T-helper 1 cell (primary cell): ENCODE measurements at places on chromosomes 11 and 22.

- DNase-seq, result no peak
These were observed 22.2 kb downstream of the P2RY2 start for GRCh38 chr11:73240190-73240781.

- no peak for DNase-seq
These were observed 14.4 kb upstream of the CDC42EP1 start for GRCh38 chr22:37545703-37546436.

DNA sequence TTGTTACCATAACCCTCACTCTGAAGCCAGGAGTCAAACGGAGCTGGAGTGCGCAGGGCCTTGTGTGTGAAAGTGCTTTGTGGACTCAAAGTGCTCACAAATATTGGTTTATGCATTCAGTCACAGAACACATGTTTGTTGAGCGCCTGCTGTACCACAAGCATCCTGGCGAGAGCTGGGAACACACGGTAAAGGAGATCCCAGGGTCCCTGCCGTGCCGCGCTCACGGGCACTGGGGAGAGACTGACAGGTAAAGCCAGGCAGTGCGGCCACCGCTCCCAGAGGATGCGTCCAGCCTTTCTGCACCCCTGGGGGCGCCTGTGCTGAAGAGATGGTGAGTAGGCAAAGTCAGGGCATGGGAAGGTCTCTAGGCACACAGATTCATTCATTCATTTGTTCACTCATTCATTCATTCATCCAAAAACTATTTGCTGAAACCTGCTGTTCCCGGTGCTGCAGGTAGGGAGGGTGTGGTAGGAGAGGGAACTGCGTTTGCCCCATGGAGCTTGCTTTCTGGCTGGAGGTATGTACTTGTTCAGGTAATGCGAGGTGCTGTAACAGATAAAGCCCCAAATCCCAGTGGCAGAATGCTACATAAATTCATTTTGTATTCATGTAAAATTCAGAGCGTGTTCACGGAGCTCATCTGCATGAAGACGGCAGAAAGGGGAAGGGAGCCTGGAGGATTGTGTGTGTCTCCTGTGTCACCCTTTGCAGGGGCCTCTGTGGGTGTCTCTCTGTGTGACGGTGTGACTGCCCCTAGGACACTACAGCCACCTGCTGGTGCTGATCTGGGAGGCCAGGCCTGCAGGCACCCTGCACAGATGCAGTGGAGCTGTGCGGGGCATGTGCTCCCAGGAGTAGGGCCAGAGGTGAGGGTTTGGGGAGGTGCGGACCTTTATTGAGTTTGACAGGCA lies 167.0 kb upstream of the B3GAT1 start:
- DNase-seq, result no peak

DNA sequence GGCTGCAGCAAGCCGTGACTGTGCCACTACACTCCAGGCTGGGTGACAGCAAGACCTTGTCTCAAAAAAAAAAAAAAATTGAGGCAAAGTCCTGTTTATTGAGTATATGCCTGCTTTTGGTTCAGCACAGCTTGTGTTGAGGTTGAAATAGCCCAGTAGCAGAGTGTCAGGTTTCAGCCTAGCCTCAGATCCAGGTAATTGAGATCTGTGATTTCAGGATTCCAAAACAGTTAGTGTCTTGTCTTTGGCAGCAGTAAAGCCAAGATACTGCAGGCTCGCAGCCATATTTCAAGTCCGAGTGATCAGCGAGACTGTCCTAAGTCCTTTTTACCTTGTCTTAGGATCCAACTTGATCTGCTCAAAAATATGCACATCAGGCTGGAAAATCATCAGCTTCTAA lies 27.0 kb downstream of the CUL5 start:
- DNase-seq, result no peak

DNA sequence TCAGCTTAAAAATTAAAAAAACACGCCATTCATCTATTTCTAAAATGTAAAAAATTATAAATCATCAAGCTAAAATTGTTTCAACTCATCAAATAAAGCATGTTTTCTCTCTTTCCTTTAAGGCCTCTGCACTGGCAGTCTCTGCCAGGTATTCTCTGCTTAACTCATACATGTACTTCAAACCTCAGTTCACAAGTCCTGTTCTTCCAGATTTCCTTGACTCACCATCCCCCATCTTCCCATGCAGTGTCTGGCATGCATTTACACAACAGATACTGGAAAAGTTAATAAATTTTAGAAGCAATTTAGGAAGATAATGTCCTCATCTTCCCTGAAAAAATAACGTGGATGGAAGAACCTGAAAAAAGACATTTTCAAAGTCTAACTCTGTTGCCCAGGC lies 32.5 kb downstream of the CSTF3 start:
- no peak for DNase-seq

DNA sequence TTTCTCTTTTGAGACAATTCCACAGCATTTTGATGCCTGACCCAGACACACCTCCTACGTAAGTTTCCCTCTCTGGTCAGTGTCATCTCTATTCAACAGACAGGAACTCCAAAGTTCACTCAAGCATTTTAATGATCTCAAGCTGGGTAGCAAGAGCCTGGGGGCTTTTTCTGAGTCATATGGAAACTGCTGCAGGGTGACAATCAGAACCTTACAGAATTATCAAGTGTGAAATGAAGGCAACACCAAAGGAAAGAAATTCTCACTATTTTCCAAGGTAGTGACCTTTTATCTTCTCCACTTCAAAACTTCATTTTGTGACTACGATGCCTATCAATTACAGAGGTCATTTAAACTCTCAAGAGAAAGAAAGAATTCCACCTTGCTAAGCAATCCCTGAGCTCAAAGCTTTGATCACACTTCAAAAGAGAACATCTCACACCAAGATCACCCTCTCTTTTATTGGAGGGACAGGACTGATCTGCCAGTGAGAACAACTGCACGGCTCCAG lies 229.0 kb upstream of the ZC3H12C start:
- DNase-seq, result peak; percentile 13

DNA sequence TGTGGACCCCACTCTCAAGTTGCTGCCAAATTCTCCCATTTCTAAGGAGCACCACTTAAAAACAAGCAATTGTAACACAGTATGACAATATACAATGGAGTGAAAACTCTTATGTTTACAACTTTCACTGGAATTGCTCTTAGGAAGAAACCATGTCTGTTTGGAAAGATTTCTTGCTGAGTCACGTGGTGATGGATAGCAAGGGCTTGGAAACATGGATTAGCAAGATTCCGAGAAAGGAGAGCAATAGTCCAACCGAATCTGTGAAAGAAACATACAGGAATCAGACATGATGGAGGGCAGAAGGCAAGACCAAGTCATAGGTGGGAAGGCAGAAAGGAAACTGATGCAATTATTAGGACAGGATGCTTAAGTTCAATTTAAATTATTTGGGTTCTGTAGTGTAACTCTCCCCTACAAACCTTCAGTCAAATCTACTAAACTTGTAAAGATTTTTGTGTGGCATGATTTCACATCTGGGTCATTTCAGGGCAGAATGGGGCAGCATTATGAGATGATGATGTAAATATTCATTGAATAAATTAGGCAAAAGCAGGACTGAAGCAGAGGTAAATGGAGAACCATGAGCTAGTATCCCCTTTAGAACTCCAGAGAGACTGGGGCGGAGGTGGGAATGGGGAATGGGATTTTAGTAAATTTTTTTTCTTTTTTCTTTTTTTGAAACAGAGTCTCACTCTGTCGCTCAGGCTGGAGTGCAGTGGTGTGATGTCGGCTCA lies 27.8 kb upstream of the THY1 start:
- no peak for DNase-seq

GRCh38 chr11:117997823-117998579 lies 11.8 kb downstream of the IL10RA start:
- no peak for DNase-seq

GRCh38 chr11:41018224-41018623 lies 441.2 kb downstream of the LRRC4C start:
- DNase-seq, result no peak

GRCh38 chr11:10526974-10527918 lies 13.7 kb downstream of the RNF141 start:
- DNase-seq, result no peak
